Mucosa of descending colon (tissue), 3 donors: ENCODE measurements at places on chromosomes 6 and 20. TPM values are rescaled to one million over a fixed set of nuclear protein-coding genes. Genes with fewer than 3 reads are reported as not detected.

GRCh38 chr6:106849676-106850332, 124.7 kb downstream of the CD24 start:
- DNase-seq = no peak

DNA sequence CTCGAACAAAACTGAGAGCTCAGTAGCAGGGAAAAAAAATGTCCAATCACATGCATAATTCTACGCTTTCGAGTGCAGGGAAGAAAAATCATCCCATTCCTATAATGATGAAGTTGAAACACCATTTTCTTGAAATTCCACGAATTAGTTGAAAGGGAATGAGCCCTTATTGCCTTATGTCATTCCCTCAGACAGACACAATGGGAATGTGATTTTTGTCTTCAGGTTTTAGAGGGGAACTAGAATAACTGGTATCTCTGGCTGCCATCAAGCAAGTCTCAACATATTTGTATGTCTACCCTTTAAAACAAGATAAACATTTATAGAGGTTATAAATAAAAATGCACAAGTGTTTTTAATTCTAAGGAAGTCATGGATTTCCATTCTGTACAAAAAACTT, 87.9 kb downstream of the KIF13A start:
- DNase-seq = no peak

DNA sequence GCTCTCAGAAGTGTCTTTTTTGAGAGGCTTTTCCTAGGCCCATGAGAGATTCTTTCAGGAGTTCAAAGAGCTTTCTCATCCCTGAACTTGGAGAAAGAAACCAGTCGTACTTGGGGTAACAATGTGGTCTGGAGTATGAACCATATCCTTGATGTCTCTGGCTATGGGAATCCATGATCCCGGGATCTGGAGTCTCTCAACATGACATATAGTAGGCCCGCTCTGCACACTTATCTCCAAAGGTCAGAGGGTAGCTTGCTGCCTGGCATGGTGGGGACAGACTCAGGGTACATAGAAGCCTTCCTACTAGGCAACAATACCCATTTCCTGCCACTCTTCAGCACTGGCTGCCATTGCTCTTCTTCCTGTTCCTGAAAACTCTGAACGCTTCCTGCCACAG, 42.2 kb upstream of the NFATC2 start:
- DNase-seq = no peak

- no peak for DNase-seq
These were observed 375.8 kb downstream of the QKI start for GRCh38 chr6:163790266-163790840.

- DNase-seq = peak; percentile 82
These were observed 27.5 kb downstream of the SERPINB9 start for GRCh38 chr6:2875359-2876191.

- DNase-seq = no peak
These were observed 4.6 kb upstream of the MDGA1 start for GRCh38 chr6:37702314-37702713.

- DNase-seq = no peak
These were observed 97.8 kb downstream of the RAMACL start for GRCh38 chr6:166488701-166489100.

DNA sequence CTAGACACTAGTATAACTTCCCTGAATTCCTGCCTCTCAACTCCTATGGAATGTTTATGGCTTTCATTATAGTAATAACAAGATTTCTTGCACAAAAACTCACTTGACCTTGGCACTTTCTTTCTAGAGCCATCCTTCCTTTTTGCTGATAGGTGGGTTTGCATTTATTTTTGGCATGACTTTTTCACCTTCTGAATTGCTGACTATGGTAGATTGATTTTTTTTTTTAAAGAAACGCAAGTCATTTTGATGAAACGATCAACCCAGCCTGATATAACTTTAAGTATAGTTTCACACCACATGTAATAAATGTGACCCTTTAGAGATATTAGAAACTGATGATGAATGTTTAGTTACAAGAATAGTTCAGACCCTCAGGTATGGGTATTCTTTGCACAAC, 61.8 kb downstream of the BMP6 start:
- no peak for DNase-seq

DNA sequence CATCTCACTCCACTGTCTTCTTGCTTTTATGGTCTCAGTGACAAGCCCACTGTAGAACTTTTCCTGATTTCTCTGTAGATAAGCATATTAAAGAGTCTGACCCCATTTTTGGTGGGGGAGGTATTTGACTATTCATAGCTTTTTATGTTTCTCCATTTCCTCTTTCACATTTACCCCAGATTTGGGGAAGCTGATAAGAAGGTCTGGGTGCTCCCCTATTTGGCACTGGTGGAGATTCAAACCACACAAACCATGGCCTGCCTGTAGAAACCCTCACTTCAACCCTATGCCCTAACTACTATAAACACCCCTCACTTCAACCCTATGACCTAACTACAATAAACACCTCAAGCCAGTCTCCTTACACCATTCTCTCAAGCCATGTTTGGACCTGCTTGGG, 196.2 kb upstream of the SYNDIG1 start:
- DNase-seq = no peak

DNA sequence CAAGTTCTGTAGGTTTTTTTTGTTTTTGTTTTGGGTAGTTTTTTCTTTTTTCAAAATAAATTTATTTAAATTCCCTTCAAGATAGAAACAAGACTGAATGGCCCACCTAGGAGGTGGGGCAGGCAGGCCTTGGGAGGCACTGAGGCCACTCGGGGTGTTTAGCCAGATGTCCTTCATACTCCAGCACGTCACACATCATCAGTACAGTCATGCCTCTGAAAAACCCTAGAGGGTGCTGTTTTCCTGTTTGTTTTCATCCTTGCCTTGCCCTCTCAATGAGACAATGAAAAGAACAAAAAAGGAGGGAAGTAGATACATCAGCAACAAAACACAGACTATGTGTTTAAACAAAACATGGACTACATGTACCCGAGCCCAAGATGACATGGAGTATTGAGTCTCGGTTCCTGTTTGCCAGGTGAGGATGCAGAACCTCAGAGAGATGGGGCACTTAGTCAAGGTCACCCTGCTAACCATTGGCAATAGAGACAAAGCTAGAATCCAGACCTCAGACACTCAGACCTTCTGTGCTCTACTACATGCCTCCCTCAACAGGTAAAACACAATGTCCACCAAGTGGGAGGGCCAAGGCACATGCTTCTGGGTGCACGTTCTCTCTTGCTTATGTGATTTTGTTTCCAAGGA, 26.8 kb upstream of the CLIC5 start:
- peak; percentile 55 for DNase-seq

DNA sequence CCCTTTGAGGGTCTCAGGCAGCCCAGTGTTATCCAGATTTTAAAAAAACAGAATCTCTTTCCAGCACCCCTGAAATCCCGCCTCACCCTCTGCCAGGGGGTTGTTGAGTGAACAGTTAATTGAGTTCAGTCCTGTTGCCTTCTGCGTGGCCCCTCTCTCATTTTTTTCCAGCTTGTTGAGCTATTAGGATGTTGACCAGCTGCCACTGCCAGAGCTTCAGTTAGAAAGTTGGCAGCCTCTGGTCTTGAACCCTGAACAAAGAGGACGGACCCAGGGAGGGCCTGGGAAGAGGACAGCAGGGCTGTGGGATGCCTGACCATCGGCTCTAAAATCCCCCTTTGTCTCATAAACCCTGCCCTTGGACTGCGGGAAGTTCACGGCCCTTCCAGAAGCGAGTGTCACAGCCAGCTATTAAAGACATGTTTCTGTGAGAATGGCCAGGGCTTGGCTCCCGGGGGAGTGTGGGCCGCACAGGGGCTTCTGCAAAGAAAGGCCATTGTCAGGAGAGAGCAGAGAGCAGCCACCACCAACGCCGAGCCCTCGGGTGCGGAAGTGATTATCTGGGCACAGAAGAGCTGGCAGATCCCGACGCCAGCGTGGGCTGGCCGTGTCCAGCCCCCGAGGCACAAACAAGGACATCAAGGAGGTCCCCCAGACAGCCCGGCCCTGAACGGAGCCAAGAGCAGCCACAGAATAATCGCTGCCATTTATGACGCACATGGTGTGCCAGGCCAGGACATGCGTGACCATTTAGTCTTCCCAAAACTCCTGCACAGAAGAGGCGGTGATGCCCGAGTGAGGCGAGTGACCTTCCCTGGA, 189.0 kb downstream of the ANKRD60 start:
- no peak for DNase-seq

- no peak for DNase-seq
These were observed 83.2 kb upstream of the TBX18 start for GRCh38 chr6:84847390-84848160.

SRMS gene
- 0.27 TPM for total RNA-seq

EGFL8 gene
- 16.9 TPM for total RNA-seq

RAB44 gene
- 0.53 TPM for total RNA-seq

PROKR2 gene
- not detected for total RNA-seq
